ENCODE measurements at places on chromosomes 1 and 21.

GRCh38 chr1:182301026-182301436 is 90.6 kb downstream of the GLUL start:
- DNase-seq, result no peak

GRCh38 chr1:188061881-188062280 is 1233.1 kb downstream of the PLA2G4A start:
- DNase-seq, result no peak

GRCh38 chr1:243686159-243686558 is 163.9 kb downstream of the AKT3 start:
- no peak for DNase-seq

DNA sequence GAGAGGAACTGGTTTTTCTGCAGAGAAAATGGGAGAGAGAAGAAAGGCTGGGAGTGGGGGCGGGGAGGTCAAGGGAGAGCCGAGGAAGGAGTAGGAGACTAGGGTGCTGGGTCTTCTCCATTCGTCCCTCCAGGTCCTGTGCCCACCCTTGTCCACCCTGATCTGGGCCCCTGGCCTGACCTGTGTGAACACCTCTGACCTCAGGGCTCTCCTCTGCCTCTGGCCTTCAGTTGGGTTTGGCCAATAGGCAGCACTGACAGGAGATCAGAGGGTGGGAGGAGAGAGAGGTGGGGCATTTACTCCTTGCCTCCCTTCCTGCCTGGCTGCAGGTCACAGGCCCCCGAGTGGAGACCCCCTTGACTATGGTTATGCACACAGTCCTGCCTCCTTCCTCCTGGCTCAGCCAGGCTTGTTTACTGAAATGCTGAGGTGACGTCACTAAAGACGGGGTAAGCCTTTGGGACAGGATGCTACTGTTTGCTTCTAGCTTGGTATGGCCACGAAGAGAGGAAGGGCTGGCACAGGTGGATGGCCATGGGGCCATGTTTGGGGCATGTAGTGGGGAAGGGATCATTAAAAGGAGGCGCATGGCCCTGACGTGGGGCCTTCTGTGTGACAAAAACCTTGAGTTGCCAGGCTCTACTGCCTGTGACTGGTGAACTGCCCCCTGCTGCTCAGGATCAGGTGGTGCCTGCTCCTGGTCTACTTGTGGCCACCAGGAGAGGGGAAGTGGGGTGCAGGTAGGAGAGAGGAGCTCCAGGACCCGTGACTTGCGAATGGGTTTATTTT is 248.7 kb upstream of the CSF3R start:
- no peak for DNase-seq

- DNase-seq, result no peak
These were observed 43.9 kb upstream of the CNN3 start for GRCh38 chr1:94970783-94971182.

DNA sequence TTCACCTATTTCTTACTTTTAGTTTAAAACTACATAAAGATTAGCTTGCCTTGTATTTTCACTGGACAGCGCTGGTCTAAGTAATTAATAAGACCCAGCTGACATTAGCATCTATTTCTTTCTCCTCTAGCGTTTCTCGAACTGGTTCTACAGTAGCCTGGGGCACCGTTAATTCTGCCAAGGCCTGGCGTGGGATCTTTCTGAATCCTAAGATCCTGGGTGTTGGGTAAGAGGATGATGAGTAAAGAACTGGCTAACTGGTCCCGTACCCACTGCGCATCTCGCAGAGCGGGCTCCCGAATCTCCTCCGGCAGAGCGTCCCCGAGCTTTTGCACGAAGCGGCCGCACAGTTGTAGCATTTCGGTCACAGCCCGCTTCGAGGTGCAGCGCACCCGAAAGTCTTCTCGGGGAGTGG is 309 bp downstream of the NSL1 start:
- no peak for DNase-seq

- DNase-seq, result no peak
These were observed 3.1 kb upstream of the GJC2 start for GRCh38 chr1:228146417-228147150.

- DNase-seq, result peak; percentile 38
These were observed 44.5 kb downstream of the LRRC38 start for GRCh38 chr1:13469343-13469742.

- DNase-seq, result no peak
These were observed 151.7 kb upstream of the ZNF648 start for GRCh38 chr1:182213163-182213562.

DNA sequence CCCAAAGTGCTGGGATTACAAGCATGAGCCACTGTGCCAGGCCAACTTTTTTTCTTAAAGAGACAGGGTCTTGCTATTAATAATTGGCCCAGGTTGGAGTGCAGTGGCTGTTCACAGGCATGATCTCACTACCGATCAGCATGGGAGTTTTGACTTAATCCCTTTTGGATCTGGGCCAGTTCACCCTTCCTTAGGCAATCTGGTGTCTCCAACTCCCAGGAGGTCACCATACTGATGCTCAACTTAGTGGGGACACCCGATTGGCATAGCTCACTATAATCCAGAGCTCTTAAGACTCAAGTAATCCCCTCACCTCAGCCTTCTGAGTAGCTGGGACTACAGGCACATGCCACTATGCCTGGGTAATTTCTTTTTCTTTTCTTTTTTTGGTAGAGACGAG is 64.2 kb upstream of the SCYL3 start:
- no peak for DNase-seq

DNA sequence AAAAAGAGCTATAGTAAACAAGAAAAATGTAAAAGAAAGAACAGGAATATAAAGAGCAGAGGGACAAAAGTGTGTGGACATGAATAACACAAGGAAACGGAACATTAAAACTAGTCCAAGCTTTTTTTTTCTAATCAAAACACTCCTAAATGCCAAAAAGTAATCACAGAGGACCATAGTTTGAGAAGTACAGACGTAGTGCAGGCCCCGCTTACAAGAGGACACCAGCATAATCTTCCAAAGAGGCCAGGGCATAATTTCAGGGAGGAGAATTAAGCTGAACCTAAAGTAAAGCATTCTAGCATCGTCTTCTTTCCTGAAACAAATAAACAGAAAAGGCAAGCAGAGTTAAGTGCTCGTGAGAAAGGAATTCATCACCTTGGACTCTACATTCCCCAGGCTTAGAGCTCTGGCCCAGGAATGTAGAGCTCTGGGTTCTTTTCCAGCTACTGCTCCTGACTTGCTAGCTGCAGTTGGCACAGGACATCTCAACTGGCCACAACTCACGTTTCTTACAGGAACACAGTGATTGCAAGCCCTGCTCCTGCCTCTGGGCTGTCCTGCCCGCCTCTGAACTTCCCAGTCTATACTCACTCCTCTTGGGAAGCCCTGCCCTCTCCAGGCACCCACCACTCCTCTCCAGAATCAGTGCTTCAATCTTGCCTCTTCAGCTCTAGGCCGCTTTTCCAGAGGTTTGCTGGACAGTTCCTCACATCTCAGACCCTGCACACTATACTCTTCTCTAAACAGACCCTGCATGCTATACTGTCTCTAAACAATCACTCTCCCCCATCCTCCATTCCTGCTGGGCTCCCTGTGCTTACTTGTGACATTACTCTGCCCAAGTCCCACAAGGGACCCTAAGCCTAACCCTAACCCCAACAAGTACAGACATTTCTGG is 9.8 kb downstream of the RGS8 start:
- DNase-seq, result no peak

- no peak for DNase-seq
These were observed 107.9 kb downstream of the ZFYVE9 start for GRCh38 chr1:52249831-52250230.

DNA sequence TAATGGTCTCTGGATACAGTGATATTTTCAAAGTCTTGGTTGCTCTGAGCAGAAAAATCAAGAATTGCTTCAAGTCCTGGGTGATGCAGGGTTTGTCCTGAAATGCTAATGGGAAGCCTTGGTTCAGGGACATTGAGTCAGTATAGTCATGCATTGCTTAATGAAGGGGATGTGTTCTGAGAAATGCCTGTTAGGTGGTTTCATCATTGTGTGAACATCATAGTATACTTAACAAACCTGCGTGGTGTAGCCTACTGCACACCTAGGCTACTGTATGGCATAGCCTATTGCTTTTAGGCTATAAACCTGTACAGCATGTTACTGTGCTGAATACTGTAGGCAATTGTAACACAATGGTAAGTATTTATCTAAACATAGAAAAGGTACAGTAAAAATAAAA is 36.4 kb downstream of the TBCE start:
- DNase-seq, result no peak

DNA sequence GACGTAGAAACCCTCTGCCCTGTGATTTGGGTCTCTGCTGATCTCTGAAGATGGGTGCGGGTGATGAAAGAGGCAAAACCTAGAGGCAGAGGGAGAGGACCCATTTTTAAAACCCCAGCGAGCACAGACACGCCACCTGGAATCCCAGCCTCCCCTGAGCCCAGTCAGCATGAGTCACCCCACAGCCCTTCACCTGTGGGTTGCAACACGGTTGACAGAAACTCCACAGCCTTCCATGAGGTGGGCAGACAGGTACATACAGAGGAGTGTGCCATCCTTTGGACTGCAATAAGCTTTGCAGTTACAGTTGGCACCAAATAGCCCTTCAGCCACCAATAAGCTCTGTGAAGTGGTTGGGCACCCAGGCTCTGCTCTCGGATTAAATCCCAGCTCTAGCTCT is 2.1 kb upstream of the GRHL3 start:
- no peak for DNase-seq
